ENCODE measurements at places on chromosomes 1 and 21.

- DNase-seq = no peak
Measured at GRCh38 chr1:86741947-86742572, 37.7 kb downstream of the SH3GLB1 start.

DNA sequence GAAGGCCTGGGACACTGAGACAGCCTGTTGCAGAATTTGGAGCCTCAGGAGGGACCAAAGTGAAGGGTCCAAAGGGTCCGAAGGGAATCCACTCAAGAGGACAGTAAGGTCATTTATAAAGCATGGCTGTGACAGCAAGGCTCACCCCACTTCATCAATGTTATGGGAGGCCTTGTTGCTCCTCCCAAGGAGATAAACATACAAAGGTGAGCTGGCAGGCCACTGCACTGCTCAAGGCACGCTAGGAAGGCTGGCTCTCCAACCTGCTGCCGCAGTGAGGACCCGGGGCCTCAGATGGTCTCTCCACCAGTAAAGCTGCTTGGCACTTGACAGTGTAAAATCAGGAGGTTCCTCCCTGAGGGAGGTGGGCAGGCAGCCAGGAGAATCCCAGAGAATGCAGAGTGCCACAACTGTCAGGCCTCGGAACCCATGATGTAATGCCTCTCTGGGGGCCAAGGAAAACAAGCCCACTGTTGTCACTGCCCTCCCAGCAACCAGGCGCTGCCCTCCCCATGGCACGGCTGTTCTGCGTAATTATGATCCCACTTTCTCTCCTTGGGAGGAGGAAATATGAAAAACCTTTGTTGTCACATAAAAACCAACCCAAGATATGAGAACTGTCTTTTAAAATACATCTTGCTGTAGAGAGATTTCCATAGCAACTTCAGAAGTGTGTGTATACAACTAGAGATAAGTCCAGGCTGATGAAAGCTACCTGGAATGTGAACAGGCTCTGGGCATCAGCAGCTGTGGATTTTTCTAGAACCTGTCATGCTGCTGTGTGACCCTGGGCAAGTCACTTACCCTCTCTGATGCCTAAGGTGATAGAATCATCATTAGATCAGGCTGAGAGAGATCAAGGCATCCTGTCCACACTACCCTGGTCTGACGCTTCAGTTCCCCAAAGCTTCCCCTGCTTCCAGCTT lies 102.5 kb downstream of the KCNN3 start:
- peak; percentile 11 for DNase-seq

- DNase-seq = no peak
Measured at GRCh38 chr1:168497376-168497950, 46.3 kb downstream of the XCL2 start.

GRCh38 chr1:232335261-232335660 lies 294.7 kb downstream of the SIPA1L2 start:
- no peak for DNase-seq

GRCh38 chr1:53592521-53592982 lies 133.4 kb downstream of the DMRTB1 start:
- peak; percentile 55 for DNase-seq

GRCh38 chr1:154784924-154785531 lies 85.1 kb downstream of the KCNN3 start:
- DNase-seq = no peak

GRCh38 chr1:48720929-48721328 lies 55.8 kb downstream of the BEND5 start:
- no peak for DNase-seq

DNA sequence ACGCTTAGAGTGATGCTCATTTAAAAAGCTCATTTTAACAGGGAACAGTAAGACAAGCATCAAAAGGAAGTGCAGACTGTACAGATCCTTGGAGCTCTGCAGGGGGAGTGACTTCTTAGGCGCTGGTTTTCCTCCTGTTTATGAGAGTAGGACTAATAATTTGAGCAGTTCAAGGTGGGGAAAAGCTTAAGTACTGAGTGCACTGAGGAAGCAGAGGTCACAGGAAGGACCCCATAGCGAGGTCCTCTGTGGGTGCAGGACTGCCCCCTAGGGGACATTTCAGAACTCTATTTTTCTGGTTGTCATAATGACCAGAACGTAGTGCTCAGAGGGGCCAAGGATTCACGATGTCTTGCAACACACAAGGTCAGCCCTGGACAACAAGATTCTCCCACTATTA lies 112.1 kb downstream of the HLCS start:
- DNase-seq = no peak

GRCh38 chr1:184287001-184287400 lies 99.8 kb upstream of the C1orf21 start:
- DNase-seq = no peak

GRCh38 chr1:171468120-171468750 lies 17.1 kb upstream of the PRRC2C start:
- DNase-seq = no peak

DNA sequence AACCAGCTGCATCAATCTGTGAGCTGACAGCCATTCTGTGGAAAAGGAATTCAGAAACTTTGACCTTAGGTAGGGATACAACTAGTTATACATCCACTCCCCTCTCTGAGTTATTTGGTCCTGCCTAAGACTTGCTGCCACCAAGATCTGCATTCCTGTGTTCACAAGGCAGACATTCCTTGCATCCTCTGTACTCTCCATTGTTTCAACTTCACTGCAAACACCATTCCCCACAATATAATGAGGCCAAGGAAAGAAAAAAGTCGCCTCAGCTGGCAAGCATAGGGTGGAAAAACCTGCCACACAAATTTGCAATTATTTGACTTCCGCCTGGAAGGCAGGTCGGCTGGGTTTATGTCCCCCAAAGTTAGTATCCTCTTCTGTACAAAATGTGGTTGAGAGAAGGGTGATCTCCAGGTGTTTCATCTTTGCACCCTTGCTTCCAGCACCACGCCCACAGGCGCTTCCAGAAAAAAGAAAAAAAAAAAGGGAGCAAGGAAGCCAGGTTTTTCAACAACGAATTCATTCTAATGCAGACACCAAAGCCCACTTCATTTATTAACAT lies 676 bp upstream of the CTTNBP2NL start:
- no peak for DNase-seq

DNA sequence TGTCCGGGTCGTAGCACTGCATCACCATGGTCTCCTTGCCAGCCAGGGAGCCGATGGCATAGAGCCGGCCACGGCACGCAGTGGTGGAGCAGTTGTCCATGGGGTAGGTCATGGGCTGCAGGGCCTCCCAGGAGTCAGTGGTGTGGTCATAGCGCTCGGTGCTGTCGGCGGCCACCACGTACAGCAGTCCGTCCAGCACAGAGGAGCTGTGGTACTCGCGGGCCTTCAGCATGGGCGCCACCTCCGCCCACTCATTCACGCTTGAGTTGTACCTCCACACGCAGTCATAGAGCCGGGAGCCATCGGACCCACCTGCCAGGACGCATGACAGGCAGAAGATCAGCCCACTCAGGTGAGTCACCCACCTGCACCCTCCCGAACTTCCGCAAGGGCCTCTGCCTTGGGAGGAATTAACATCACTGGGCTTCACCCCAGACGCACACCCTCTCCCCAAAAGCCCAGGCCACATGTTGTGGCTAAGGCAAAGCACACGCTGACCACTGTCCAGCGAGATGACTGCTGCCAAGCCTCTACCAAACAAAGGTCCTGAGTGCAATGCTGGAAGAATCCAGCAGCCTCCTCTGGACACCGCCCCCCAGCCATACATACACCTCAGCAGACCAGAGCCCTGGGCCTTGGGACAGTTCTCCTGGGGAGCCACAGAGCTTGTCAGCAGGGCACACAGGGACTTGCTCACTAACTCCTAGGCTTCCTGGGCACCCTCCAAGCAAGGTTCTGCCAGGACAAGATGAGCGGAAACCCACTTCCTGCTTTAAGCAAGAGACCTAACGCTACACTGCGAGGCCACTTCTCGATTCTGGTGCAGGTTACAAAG lies 3.3 kb downstream of the KLHL21 start:
- no peak for DNase-seq

GRCh38 chr21:14888202-14888601 lies 176.6 kb downstream of the NRIP1 start:
- DNase-seq = no peak

DNA sequence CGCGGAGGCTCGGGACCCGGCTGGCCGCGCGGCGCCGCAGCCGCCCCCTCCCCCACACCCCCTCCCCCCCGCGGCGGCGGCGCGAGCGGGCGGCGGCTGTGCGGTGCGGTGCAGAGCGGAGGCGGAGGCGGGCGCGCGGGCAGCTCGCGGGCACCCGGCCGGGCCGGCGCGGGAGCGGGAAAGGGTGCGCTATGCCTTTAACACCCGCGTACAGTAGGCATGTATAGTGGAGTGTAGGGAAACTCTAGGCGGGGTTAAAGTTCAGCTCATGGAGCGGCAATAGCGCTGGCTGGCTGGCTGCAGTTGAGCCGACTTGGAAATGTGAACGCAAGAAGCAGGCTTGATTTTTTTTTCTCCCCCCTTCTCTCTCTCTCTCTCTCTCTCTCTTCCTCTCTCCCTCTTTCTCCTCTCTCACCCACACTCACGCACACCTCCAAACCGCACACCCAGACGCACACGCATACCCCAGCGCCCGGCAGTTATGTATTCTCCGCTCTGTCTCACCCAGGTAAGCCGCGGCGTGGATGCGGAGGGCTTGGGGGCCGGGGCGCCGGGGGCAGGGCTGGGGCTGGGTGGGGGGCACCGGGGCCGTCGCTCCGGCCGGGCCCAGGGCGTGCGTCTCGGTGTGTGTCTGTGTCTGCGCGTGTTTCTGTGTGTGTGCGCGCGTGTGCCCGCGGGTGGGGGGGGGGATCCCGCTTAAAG lies at the start of gene NFIA:
Gene NFIA, plus strand, starts transcription at position 251 of the 702 bp plus-strand sequence.
- DNase-seq = peak; percentile 89

DNA sequence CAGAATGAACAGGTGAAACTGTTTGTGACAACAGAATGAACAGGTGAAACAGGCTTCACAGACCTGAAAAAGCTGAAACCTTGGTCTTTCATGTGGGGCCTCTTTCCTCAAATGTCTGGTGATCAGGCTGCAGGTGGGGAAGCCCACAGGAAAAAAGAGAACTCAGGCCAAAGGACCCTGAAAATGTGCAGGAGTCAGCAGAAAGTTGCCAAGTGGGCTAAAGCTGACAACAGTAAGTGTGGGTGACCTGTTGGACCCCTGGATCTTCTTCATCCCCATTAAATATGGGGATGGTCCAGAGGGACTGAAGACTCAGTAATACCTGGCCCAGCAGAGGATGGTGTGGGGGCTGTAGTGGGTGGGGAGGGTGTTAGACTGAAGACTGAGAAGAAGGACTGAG lies 9.1 kb upstream of the CHIT1 start:
- no peak for DNase-seq

DNA sequence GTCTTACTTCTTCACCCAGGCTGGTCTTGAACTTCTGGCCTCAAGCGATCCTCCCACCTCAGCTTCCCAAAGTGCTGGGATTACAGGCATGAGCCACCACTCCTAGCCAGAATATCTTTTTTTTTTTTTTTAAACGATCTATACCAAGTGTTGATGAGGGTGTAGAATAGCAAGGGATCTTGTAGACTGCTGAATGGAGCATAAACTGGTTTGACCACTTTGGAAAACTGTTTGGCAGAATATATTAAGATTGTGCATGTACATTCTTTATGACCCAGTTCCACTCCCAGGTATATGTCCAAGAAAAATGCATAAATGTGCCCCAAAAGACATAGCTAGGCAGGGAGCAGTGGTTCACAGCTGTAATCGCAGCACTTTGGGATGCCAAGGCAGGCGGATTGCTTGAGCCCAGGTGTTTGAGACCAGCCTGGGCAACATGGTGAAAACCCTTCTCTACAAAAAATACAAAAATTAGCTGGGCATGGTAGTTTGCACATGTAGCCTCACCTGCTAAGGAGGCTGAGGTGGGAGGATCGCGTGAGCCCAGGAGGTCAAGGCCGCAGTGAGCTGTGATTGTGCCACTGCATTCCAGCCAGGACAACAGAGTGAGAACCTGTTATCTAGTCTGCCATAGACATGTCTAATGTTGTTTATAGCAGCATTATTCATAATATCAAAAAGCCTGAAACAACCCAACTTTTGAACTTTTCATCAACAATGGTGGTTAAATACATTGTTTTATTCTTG lies 184.0 kb downstream of the VPS13D start:
- no peak for DNase-seq

- DNase-seq = no peak
Measured at GRCh38 chr1:65141394-65141793, 6.6 kb upstream of the AK4 start.

GRCh38 chr1:17564458-17565393 lies 25.2 kb downstream of the ARHGEF10L start:
- DNase-seq = no peak

DNA sequence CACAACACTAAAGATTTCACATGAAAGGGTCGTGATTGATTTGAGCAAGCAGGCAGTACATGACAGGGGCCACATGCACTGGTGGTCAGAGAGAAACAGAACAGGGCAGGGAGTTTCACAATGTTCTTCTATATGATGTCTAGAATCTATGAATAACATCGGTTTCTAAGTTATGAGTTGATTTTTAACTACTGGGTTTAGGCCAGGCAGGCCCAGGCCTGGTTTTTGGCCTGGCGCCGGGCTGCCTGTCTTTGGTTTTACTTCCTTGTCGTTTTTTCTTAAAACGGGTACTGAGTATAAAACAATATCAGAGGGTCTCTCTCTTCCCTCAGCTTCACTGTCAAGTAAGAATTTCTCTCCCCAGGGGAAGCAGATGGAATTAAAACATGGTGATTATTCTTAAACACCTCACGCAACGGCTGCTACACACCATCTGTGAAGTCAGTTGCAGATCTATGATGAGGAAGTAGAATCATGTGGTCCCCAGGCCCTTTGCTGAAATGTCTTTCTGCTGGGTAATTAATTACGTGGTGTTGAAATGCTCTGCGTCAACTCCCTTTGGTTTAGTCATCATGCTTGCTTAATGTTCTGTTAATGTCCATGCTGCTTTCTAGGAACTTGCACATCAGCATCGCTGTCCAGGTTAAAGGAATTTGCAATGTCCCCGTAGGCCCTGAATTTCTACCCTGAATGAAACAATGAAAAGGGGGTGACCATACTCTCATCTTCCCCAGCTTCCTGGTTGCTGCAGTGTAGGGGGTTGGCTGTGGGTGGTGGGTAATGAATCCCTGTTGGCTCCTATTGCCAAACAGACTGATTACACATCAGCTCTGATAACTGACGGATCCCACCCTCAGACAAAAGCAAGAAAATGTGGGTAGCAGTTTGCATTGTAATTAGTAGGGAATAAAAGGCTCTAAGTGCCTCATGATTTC lies 70.3 kb downstream of the SERINC2 start:
- DNase-seq = no peak

DNA sequence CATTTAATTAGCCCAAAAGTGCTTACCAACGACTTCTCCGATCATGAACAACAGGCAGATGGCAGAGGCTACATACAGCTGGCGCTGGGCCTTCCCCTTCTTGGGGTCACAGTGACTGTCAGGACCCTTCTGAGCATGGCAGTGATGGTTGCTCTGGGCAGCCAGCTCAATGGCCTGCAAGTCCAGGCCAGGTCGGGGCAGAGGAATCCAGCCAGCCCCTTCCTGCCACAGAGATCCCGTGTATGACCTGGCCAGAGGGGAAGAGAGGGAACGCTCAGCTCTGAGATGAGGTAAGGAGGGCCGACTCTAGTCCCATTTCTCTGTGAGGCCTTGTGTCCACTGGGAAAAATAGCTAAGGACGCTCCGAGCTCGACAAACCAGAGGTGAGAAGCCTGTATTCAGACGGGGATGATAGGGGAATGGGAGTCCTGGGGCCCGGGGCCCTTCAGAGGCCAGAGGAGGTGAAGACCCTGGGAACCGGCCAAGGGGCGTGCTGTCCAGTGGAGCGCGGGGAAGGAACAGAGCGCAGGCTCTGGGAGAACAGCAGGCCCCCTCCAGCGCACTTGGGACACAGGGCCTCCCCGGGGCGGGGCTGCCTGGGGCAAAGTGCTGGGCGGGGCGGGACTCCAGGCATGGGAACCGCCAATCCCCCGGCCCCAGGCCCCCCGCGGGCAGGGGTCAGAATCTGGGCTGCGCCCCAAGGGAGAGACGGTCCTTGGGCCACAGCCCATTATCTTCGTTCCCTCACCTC lies 772 bp downstream of the SLC30A2 start:
- DNase-seq = no peak

All from mesenteric fat pad (tissue), 1 donor.